ENCODE measurements at places on chromosomes 11 and 22. TPM values are rescaled to one million over a fixed set of nuclear protein-coding genes. Genes with fewer than 3 reads are reported as not detected.

BUD13 gene
- total RNA-seq: 11.1 TPM

ALX4 gene
- 8.6 TPM for total RNA-seq

MMP3 gene
- 0.10 TPM for total RNA-seq

OR52E8 gene
- not detected for total RNA-seq

RFPL1 gene
- not detected for total RNA-seq

HEPHL1 gene
- under 0.01 TPM for total RNA-seq

FGF19 gene
- not detected for total RNA-seq

PTPRCAP gene
- total RNA-seq: 0.40 TPM

CNTF gene
- total RNA-seq: 1.8 TPM

CALCA gene
- total RNA-seq: 2.5 TPM

IGSF9B gene
- 36.0 TPM for total RNA-seq

OR51E2 gene
- total RNA-seq: 0.39 TPM

GATD1 gene
- 22.8 TPM for total RNA-seq

TRIM48 gene
- total RNA-seq: not detected

FAU gene
- total RNA-seq: 693 TPM

- DNase-seq: no peak
Measured at GRCh38 chr11:12906501-12906900, 102.6 kb upstream of the RASSF10 start.

- no peak for DNase-seq
Measured at GRCh38 chr11:132114185-132114584, 743.8 kb downstream of the NTM start.

DNA sequence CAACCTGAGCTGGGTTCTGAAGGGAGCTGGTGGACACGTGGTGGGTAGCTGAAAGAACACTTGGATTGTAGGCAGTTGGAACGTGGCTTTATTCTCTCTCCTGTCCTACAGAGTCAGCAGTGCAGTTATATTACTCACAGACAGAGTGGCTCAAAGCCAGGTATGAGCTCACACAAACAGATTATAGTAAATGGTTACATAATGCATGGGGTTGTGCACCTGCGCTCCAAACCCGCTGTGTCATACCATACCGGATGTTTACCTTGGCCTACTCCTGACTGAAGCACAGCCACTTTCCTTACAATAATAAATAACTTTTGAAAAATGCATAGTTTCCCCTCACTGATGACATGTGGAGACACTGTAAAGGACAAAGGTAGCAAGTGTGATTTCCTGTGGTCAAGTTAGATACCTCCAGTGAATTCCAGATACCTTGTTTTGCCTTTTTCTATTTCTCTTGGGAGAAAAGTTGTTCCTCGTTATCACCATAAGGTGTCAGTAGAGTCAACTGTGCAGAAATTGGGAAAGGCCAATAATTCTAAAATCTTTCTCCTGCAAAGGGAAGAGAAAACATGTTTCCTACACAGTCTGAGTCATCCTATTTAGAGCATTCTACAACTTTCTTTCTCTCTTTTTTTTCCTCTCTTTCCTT, 13.5 kb downstream of the MS4A6A start:
- no peak for DNase-seq

GRCh38 chr22:32794449-32795213, 6.9 kb upstream of the TIMP3 start:
- DNase-seq: no peak

GRCh38 chr11:70935006-70935768, 317.2 kb downstream of the SHANK2 start:
- no peak for DNase-seq

GRCh38 chr22:49418943-49419342, 408.7 kb downstream of the BRD1 start:
- no peak for DNase-seq

- no peak for DNase-seq
Measured at GRCh38 chr11:58059007-58059350, 28.2 kb downstream of the OR6Q1 start.

DNA sequence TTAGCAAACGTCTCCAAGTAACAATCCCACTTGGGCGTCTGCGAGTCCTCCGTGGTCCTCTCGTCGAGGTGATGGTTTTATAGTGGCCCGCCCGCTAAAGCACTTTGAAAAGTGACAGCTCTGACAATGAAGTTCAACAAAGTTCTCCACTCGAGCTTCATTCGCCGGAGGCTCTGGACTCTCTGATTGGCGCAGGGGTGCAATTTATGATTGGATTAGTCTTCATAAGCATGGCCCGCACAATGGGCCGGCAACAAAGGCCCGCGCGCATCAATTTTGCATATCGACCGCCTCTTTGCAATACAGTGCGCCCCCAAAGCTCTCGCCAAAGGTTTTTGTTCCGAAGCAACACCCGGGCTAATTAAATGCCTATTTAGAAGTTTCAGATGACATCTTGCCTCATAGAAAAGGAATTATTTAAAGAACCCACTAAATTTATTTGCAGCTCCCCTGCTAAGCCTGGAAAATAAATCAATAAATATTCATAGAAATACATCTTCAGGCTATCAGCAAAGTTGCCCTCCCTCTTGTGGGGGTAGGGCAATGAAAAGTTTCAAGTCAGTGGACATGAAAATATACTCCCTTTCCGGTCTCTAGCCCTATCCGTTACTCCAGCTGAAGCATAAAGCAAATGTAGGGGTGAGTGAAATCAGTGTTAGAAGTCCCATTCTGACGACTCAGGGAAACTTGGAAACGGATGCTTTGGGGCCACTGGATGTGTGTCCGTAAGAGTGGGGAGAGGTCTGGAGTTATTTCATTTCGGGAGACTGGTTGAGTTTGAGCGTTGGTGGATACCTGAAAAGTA, at the start of gene DBX1:
Gene DBX1, minus strand, starts transcription at position 51 of the 805 bp plus-strand sequence. CDS start 151 bp downstream, outside the sequence.
- no peak for DNase-seq

- DNase-seq: no peak
Measured at GRCh38 chr11:8100158-8100557, 19.1 kb downstream of the TUB start.

DNA sequence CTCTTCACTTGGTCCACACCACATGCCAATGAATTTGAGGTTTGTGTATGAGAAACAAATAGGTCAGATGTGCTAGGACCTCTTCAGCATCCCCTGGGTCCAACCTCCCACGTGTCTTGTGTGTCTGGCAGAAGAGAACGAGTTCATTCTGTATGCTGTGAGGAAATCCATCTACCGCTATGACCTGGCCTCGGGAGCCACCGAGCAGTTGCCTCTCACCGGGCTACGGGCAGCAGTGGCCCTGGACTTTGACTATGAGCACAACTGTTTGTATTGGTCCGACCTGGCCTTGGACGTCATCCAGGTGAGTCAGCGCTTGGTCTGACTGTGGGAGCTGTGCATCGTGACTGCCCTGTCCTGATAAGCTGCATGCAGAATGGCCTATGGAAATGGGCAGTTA, 101.0 kb upstream of the SORL1-AS1 start:
- DNase-seq: no peak

- no peak for DNase-seq
Measured at GRCh38 chr22:31279821-31280505, 12.3 kb downstream of the PIK3IP1 start.

GRCh38 chr11:5246772-5247471, 2.7 kb downstream of the HBG1 start:
- DNase-seq: no peak

GRCh38 chr11:21710809-21711208, 482.1 kb upstream of the ANO5 start:
- no peak for DNase-seq

DNA sequence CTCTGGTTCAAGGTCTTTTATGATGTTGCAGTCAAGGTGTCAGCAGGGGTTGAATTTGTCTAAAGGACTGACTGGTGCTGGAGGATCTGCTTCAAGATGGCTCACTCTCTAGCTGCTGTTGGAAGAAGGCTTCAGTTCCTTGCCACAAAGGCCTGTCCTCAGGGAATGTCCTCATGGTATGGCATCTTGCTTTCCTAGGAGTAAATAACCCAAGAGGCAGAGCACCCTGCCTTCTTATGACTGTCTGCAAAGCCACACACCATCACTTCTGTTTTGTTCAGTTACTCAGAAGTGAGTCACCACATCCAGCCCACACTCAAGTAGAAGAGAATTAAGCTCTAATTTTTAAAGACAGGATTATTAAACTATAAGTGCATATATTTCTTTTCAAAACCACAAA, 45.2 kb downstream of the PLAAT5 start:
- no peak for DNase-seq

- DNase-seq: no peak
Measured at GRCh38 chr11:86606270-86606835, 66.1 kb downstream of the ME3 start.

DNA sequence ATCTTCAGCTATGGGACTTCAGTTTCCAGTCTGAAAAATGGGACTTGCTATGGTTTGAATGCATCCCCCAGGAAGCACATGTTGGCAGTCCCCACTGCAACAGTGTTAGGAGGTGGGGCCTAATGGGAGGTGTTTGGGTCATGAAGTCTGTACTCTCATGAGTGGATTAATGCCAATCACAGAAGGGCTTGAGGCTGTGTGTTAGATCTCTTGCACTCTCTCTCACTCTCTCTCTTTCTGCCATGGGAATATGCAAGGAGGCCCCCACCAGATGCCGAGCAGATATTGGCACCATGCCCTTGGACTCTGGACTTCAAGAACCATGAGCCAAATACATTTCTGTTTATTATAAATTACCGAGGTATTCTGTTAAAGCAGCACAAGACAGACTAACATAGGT, 7.8 kb upstream of the AP1B1 start:
- no peak for DNase-seq

DNA sequence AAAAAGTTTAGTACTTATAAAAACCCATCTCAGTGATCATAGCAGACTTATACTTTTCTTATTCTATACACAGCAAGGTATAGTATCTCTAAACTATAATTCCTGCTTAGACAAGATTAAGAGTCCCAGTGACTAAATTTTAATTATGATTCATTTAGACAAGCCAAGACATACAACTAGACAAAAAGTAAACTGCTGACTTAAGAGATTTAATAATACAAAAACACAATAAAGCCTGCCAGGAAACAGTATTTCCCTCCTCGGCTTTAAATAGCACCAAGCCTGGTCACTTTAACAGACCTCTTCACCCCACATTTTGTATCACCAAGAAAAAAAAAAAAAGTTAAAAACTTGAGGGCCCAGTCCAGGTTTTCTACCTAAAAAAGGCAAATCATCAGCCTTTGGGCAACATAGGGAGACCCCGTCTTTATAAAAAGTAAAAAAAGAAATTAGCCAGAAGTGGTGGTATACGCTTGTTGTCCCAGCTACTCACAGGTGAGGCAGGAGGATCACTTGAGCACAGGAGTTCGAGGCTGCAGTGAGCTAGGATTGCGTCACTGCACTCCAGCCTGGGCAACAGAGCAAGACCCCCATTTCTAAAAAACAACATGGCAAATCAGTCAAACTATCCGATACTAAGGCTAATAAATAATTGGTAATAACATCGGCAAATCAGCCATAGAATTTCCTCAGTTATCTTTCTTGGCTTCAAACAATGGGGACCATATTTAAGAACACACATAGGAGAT, 53.8 kb downstream of the SIK3 start:
- no peak for DNase-seq

DNA sequence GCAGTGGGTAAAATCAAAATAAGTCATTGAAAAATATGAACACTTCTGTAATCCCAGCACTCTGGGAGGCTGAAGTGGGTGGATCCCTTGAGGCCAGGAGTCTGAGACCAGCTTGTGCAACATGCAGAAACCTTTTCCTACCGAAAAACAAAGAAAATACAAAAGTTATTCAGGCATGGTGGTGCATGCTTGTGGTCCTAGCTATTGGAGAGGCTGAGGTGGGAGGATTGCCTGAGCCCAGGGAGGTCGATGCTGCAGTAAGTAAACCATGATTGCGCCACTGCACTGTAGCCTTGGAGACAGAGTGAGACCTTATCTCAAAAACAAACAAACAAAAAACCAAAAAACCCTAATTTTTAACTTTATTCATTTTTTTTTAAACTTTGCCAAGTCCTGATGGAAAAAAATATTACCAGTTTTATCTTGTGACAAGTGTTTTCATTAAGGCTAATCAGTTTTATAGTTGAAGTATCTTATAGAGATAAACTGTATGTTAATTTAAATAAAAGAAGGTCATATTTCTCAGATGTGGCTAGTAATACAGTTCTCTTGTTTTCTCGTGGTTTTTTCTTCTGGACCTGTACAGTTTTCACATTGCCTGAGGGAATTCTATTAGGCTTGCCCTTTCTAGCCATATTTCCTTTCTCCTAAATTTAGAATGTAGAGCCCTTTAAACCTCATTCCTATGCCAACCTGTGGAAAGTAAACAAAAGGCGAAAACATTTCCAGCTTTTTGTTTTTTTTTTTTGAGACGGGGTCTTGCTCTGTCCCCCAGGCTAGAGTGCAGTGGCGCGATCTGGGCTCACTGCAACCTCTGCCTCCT, 9.4 kb downstream of the HIPK3 start:
- no peak for DNase-seq

- no peak for DNase-seq
Measured at GRCh38 chr22:42248995-42249394, 21.5 kb downstream of the TCF20 start.

DNA sequence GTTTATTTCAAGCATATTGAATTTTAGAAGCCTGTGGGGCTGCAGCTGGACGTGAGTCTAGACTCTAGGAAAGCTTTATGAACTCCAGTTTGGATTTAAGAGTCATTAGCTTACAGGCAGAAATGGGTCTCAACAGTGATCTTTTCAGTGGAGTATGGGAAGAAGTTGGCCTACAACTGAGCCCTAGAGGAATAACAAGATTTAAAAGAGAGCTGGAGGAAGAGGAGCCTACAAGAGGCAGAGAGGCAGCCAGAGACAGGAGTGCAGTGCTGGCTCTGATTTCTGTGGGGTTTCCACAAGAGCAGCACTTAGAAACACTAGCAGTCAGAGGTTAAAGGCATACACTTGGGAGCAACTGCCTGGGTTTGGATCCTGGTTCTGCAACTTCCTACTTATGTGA, 17.9 kb downstream of the APOL5 start:
- DNase-seq: no peak

DNA sequence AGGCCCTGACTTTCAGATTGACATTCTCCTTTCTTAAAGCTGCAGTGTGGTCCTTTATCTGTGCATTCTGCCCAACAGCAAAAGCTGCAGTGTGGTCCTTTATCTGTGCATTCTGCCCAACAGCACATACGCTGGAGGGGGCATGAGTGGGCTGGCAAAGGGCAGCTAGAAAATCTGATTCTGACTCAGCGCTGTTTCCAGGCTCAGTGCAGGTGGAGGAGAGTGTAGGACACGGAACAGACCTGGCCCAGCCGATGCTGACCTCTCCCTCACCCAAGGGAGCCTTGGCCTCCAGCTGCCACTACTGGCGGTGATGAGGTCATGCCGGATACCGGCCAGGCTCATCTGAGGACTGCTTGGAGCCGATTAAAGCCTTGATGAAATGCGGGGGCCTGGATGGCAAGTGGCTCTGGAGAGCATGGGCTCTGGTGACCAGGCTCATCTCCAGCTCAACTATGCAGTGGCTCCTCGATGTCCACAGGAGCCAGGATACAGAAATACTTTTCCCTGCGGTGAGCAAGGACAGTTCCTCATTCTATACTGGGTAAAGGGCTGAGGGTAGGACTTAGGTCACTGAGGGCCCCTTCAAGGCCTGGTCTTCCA, 84.6 kb downstream of the CLPB start:
- DNase-seq: no peak

- DNase-seq: no peak
Measured at GRCh38 chr11:67588136-67588503, 4.5 kb downstream of the GSTP1 start.

- no peak for DNase-seq
Measured at GRCh38 chr11:72067676-72068075, 12.7 kb downstream of the NUMA1 start.

- no peak for DNase-seq
Measured at GRCh38 chr11:134449713-134450112, 37.7 kb upstream of the B3GAT1 start.

Data from spinal cord (tissue), 10 donors.